ENCODE measurements at places on chromosomes 5 and 9.
A peak's percentile ranks its signal among the peaks of the same experiment; 100 is the strongest.

- DNase-seq = peak; percentile 64
Measured at GRCh38 chr9:34989946-34990635, 546 bp downstream of the DNAJB5 start.

GRCh38 chr5:174721530-174722432 lies 2.6 kb upstream of the MSX2 start:
- no peak for DNase-seq

DNA sequence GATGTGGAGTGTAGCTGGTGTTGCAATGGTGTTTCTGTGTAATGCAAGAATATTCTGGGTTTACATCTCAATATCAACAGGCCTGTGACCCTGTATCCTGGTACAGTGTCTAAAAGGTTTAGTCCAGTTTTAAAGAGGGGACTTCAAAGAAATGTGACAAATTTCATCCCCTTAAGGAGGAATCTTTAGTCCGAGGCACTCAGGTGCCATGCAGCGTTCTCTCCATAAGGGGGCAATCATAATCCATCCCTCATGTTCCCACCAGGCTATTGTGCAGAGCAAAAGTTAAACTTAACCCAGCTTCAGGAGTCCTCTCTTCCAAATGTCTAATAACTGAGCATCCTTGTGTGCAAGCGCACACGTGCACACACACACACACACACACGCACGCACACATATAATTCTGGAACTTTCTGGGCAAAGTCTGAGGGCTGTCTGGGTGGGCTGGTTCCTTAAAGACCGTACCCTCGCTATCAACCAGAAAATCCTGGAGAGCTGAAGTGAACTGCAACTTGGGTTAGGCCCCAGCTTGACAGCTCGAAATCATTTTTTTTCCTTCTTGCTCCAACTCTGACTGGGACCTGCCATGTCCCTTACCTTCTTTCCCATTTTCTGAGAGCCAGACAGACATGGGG lies 46.0 kb downstream of the CRB2 start:
- DNase-seq = peak; percentile 30

- no peak for DNase-seq
Measured at GRCh38 chr9:123657941-123658340, 272.0 kb downstream of the DENND1A start.

DNA sequence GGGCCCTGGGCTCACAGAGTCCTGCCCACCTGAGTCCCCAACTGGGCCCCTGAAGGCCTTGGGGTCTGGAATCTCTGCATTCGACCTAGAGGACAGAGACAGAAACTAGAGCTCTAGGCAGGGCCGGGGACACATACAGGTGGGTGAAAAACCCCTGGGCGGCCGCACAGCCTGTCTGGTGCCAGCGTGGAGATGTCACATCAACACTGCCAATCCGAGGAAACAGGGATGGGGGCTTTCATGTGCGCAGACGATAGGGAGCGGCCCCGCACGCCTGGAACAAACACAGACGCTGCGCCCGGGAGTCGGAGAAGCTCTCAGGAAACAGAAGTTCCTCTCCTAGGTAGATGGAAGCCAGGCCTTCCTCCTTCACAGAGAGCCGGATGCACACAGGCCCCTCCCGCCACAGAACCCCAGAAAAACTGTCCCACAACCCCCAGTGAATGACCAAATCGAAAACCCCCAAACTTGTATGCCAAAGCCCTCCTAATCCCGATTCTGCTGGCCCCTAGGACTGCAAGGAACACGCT lies 1.8 kb downstream of the GRM6 start:
- DNase-seq = no peak

DNA sequence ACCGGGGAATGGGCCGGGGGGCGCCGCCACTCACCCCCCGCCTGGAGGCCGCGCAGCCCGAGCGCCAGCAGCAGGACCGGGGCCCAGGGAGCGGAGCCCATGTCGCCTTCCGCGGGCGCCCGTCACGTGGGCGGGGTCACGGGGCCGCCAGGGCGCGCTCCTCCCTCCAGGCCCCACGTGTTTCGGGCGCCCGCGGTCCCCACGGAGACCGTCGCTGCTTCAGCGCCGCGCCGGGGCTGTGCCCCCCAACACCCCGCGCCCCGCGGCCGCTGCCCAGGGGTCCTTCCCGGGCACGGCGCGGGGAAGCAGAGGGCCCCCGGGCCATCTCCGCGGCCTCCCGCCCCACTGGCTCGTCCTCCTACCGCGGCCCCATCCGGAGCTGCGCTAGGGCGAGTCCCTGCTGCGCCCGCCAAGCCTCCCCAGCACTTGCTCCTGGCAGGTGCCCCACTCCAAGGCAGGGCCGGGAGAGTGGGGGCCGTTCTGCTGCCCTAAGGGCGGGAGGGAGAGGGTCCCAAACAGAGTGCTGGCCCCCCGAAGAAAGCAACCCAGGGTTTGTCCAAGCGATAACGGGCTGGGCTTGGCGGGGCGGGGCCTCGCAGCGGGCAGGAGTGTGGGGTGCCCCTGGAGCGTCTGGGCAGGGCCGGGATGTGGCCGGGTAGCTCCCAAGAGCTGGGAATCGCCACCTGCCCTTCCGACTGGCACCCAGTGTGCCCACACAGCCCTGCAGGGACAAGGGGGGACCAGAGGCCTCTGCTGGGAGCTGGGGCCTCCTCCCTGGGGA lies at the start of gene DPP7:
Gene DPP7 (minus strand): TSS at position 121 of the 781 bp plus-strand sequence. CDS start 20 bp downstream, at position 101.
- DNase-seq = peak; percentile 82

- no peak for DNase-seq
Measured at GRCh38 chr9:80842389-80842788, 847.0 kb downstream of the TLE1 start.

DNA sequence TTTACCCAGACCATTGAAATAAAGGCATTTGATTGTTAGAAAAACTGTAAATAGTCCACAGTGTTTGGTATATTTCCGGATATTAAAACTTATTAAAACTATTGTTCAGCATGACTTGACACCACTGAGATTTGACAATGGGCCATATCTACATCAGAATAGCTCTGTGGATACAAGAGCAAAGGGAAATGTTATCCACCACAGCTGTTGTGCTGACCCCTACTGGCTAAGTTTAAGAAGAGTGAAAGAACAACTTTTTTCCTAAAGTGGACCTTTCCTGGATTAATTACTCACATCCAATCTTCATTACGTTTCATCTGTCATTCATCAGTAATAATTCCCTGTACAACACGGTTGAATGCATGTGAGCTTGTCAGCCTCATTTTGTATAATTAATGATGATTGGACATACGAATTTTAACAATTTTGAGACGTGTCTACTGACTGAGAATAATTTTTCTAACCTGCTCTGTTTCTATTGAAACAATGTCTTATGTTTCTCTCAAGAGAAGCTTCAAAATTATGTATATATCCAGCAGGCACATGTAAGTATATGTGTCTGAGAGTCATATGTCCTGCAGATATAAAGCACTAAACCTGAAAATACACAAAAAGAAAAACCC lies 1952.6 kb downstream of the MAT2B start:
- DNase-seq = no peak

DNA sequence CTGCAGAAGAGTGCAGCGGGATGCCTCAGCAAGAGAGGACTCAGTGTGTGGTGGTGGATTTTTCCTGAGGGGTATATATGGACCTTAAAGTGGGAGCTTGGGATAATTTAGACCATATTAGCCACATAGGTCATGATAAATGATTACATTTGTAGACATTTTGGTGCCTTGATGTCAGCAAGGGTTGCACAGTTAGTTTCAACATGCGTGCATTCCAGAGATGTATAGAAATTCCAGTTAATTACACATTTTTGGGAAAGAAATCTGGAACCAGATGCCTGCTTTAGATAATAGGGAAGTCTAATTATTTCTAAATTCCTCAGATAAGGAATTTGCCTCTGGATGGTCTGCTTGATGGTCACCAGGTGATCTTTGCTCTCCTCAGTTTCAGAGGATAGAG lies 440.6 kb upstream of the PAPPA start:
- no peak for DNase-seq

DNA sequence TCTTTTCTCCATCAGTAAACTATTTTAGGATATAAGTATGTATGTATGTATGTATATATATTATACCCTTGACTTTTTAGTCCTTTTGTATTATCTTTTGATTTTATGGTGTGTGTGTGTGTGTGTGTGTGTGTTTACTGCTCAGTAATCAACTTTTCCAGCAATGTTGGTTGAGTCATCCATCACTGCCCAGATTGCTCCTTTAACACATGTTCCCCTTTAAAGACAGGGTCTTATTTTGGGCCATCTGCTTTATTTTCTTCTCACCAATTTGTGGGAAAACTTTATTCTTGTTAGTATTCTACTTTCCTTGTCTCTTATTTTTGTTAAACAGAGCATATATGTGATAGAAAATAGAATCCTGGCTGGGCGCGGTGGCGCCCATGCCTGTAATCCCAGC lies 28.1 kb downstream of the ANKRD33B start:
- DNase-seq = no peak

- no peak for DNase-seq
Measured at GRCh38 chr5:624118-624950, 12.2 kb downstream of the CEP72 start.
